Right lobe of liver (tissue), 6 donors: ENCODE measurements at places on chromosomes 7 and 10. TPM values are rescaled to one million over a fixed set of nuclear protein-coding genes. Genes with fewer than 3 reads are reported as not detected.

DNA sequence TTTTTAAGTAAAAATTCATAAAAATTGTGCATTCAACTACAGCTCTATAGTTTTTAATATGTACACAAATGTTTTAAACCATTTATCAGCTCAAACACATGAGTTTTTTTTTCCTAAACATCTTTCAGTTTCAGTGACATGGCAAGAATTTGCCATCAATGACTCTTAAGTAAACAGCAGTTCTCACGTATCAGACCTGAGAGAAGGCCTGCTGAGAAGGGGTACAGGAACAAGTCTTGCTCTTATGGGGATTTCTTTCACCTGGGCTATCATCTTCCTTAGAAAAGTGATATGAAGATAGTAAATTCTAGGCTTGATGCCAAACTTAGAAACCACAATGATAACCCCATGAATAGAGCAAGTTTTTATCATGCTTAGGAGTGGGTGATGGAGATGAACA is 467.8 kb downstream of the ARL4A start:
- no peak for DNase-seq

DNA sequence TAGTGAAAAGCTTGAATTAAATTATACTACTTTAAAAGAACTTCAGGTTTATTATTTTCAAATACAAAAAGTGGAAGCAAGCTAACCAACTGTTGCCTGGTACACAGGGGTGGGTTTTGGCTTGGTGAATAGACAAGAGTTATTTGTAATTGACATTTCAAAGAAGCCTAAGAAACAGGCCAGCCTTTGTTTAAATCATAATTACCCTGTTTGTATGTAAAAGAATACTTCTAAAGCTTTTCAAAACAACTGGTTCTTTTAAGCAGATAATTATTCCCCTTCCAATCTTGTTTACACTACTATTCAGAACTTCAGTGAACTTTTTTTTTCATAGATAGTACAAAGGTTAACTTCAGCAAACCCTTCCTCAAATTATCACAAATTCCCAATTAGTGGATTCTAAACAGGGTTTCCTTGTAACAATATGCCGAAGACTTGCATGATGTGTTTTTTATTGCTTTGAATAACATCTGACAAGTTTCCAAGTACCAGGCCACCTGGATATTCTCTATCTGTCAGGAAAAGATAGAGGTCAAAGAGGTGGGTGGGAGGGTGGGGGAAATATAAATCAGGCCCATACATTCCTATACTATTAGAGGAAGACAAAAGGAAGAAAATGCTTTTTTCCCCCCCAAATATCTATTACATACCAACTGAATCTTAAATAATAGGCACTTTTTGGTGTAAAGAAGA is 20.4 kb downstream of the SSMEM1 start:
- DNase-seq = no peak

GRCh38 chr7:102138676-102139075 is 148.0 kb upstream of the SH2B2 start:
- DNase-seq = no peak

GRCh38 chr7:155497149-155497901 is 39.4 kb downstream of the EN2 start:
- no peak for DNase-seq

- DNase-seq = no peak
Observed at GRCh38 chr10:27612551-27613035, 108.5 kb downstream of the RAB18 start.

- DNase-seq = no peak
Observed at GRCh38 chr10:98861962-98862361, 373.7 kb downstream of the HPSE2 start.

- DNase-seq = no peak
Observed at GRCh38 chr7:67738958-67739357, 742.3 kb downstream of the TYW1 start.

DNA sequence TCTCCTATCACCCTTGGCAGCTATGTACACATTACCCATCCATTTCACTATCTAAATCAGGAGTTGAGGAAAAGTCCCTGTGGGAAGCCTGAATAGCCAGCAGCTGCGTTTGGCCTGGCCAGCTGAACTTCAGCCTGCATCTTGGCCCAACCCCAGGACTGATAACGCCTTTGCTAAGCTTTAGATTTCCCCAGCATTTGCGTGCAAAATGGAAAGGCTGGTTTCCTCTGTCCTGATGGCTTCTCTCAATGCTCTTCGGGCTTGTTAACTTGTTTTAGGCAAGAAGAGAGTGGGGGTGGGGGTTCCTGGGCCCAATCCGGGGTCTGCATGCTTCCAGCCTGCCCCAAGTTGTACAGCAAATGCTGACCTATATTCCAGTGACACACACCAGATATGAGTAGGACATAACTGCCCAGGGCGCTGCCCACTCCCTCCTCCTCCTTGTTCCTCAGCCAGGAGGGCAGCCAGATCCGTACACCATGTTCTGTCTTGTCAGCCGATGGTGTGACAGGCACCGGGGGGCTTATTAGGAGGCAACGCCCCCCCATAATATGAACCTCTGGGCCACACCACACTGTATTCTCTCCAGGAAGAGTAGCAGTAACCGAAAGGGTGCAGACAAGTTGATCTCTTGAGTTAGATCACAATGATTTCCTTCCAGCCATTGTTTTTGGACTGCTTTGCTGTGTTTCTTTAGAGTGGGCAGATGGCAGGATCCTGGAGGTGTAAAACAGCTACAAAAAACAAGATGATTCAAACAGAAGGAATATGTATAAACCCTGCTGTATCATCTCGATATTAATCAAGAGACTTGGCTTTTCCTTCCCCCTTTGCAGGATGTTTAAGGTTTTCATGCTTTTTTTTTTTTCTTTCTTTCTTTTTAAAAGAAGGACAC is 339.0 kb downstream of the RNLS start:
- peak; percentile 89 for DNase-seq

- no peak for DNase-seq
Observed at GRCh38 chr7:156497776-156498509, 142.6 kb upstream of the RNF32 start.

DNA sequence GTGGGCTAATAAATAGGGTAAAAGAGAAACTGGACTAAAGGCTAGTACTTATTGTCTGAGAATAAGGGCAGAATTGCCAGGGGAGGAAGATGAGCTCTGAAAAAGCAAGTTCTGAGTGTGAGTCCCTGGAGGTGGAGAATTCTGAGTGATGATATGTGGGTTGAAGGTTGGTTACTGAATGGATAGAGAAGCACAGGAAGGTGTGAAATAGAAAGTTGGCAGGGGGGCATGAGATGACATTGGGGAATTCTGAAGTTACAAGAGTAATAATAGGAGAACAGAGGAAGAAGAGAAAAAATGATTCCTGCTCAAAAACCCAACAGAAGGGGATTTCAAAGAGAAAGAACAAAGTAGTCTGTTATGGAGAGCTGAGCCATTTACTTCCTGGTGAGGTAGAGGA is 76.9 kb downstream of the PRKCQ start:
- DNase-seq = no peak

DNA sequence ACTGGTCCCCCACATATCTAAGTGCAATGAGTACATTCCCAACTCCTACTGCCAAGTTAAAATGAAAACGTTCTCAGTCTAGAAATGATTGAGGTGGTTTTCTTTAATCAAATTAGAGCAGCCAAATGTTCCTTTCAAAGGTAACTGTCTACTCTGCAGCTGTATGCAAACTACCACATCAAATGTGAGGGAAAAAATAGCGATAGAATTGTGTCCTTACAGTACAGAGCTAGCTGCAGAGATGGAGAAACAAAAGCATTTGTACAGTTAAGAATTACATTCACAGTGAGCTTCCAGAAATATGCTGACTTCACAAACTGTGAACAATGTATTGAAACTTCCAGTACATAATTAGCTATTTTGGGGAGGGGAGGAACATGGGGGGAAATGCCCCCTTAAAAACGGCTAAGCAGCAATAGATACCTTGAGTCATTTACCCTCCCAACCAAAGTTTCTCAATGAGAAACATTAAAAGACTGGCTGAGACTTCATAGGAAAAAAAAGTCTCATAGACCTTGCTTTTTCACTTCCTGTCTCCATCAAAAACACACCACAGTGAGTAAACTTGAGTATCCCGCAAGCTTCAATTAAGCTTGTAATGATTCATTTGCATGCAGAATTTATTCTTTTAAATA is 22.9 kb downstream of the CDK6 start:
- DNase-seq = no peak

GRCh38 chr10:55500931-55501559 is 700.0 kb upstream of the PCDH15 start:
- no peak for DNase-seq

GRCh38 chr7:27689591-27690164 is 27.0 kb upstream of the HIBADH start:
- no peak for DNase-seq

Gene IFIT5
- 11.2 TPM for total RNA-seq

Gene CLDN3
- total RNA-seq = 17.3 TPM

Gene PTEN
- 71.4 TPM for total RNA-seq

Gene LIPN
- not detected for total RNA-seq

Gene ANKRD2
- 0.39 TPM for total RNA-seq
